ENCODE measurements at places on chromosomes 16 and 17.

DNA sequence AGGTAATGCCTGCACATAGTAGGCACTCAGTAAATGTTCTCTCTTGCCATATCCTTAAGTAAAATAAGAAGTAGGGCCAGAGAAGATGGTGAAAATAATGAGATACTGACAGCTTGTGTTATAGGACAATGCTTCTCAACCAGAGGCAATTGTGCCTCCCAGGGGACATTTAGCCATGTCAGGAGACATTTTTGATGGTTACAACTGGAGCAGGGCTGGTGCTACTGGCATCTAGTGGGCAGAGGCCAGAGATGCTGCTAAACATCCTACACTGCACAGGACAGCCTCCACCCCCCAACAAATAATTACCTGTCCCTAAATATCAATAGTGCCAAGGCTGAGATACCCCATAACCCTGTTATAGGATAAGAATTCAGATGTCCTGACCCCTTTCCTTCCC, 1.7 kb downstream of the RAD51D start:
- DNase-seq, result no peak

DNA sequence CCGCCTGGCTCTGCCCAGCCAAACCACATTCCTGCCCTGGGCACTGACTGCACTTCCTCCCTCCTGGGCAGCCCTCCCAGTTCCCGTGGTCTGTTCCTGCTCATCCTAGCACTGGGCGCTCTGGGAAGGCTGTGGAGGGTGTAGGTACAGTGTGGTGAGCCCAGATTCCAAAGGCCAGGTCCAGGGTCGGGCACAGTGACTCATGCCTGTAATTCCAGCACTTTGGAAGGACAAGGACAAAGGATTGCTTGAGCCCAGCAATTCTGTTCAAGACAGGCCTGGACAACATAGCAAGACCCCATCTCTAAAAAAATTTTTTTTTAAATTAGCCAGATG, 30.6 kb downstream of the C16orf74 start:
- no peak for DNase-seq

DNA sequence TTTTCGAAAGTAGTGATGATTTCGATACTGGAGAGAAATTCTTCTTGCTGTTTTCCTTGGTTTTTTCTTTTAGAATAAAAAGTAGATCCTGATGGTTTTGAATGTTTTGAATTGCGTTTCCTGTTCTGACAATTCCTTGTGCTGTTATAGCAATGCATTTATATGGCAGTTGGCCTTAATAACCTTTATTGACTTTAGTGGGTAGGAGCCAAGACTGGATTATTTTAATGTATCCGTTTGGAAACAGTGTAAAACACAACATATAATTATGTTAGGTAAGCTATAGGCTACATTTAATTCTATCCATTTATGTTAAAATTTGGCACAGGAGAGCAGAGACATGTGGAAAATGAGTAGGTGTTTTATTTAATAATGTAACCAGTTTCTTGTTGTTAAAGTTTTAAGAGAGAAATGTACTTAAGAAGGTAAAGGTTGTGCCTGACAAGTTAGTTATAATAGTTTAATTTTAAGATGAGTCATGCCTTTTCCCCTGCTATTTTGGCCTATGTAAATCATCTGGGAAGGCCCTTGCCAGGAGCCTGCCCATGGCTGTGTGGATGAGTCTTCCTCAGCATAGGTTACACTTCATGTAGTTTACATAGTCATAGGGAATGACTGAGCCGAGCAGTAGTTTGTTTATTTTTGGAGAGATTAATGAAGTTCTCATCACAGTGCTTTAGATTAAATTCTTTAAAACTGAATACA, 189.9 kb downstream of the FTO start:
- no peak for DNase-seq

GRCh38 chr17:869086-869485, 86.9 kb downstream of the MRM3 start:
- no peak for DNase-seq

GRCh38 chr16:82874672-82875071, 247.9 kb downstream of the CDH13 start:
- no peak for DNase-seq

GRCh38 chr17:69057280-69057679, 3.4 kb downstream of the ABCA9 start:
- no peak for DNase-seq

DNA sequence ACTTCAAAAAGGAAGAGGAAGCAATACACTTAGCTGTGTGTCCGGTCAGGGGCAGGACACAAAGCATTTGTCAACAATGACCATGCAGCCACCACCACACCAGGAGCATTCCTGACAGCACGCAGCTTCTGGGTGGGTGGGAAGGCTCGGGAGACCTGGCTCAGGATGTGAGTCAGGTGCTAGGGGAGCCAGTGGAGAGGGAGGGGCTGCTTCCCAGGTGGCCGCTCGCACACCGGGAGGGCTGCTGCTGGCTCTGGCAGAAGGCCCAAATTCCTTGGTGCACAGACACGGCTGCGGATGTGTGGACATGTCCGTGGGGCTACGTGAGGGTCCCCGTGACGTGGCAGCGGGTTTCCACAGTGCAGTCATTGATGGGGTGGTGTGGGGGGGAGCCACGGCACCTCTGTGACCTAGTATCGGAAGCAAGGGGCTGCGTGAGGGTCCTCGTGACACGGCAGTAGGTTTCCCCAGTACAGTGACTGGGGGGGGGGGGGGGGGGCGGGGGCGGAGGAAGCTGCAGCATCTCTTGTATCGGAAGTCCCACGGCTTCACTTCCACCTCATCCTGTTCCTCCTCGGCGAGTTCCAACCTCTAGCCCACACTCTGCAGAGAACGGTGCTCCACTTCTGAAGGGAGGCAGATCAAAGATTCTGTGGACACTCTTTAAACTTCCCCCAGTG, 112.8 kb downstream of the ZNF778 start:
- DNase-seq, result peak; percentile 42

DNA sequence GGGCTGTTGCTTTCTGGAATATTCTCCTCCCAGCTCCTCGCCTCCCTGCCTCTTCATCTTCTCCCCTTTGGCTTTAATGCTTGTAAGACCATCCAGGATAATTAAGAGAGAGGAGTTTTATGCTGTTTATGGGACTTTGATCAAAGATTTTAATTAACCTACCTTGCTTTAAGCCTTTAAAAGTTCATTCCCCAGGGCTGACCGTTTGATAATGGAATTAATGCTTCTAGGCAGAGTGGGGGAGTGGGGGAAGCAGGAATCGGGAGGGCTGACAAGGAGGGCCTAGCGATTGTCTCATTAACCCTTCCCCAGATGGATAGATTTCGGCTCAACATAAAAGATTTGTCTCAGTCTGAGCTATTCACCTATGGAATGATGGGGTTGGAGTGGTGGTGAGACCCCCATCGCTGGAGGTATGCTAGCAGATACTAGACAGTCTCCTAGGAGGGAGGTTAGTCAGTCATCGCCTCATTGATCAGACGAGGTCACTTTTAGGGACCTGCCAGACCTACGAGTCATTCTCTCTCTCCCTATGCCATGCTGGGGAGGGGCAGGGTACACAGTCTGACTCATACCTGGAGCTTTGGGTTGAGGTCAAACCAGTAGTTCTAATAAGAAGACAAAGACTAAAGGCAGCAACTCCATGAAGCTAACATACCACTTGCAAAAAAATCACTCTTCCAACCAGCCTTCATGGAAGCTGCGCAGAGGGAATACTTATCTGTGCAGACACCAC, 236.6 kb upstream of the NLRP1 start:
- no peak for DNase-seq

DNA sequence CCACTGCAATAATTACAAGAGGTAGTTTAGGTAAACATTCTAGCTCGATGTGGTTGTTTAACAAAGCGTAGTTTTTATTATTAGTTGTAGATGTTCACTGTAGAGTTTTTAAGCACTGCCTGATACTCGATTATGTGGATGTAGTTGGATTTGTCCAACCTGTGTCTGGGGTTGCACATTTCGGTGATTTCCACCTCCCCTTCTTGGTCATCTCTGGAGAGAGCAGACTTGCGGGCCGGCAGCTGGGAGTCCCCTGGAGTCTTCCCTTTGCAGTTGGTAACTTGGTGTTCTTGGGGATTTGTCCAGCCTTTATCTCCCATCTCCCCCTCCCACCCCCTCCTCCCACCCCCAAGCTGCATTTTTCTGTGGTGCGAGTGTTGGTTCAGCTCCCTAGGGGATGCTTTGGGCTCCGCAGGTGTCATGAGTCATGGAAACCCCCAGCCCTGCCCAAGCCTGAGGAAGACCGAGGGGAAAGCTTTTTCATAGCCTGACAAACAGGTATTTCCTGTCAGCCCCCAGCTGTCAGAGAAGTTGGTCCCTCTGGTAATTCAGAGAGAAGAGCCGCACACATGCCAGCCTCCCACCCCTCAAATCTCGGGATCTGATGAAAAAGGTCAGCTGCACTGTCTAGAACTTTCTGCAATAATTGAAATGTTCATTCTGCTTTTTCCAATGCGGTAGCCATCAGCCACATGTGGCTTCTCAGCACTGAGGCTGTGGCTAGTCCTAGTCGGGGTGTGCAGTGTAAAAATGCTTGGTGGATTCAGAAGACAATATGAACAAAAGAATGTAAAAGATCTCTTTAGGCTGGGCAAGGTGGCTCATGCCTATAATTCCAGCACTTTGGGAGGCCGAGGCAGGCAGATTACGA, 50.3 kb downstream of the KSR1 start:
- no peak for DNase-seq

GRCh38 chr17:80696456-80696855, 151.8 kb downstream of the RPTOR start:
- DNase-seq, result no peak

DNA sequence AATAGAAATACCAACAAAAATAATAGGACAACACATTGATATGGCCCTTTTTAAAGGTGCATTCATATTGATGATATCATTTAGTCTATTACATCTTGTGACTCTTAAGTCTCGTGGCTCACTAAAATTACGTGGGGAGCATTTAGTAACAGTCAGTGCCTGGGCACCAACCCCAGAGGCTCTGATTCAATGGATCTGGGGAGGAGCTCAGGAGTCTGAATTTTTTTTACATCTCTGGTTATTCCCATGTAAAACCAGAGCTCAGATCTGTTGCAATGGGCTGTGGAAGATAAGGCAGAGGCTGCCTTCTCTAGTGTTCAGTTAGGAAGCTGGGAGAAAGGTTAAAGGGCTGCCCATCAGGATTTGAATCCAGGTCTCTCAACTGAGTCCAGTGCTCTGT, 549.9 kb upstream of the CDH5 start:
- DNase-seq, result no peak

DNA sequence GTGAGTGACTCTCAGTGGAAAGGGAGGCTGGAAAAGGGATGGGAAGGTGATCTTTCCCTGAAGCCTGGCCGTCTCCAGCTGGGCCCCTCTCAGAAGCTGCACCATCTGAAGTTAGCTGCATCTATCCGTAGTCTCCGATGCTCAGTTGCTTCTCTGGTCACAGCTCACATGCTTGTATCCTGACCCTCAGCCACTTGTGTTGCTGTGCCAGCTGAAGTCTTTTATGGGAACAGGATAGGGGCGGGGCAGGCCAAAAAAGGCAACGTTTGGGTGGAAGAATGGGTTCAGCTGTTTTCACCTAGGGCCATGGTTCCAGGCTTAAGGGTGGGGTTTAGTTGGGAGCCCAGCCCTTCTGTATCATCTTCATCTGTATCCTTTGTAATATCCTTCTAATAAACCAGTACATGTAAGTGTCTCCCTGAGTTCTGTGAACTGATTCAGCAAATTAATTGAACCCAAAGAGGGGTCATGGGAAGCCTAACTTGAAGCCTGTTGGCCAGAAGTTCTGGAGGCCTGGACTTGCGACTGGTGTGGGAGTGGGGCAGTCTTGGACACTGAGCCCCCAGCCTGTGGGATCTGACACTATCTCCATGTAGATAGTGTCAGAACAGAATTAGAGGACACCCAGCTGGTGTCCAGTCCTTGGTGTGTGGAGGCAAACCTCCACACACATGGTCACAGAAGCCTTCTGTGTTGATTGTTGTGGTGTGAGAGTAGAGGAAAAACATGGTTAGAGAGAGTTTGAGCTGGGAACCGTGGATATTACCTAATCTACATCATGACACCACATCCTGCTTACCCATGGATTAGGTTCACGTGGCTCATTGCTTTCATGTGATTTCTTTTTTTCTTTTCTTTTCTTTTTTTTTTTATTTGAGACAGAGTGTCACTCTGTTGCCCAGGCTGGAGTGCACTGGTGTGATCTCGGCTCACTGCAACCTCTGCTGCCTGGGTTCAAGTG, 49.3 kb upstream of the FBXO47 start:
- DNase-seq, result no peak

GRCh38 chr16:87784812-87785211, 19.0 kb upstream of the KLHDC4 start:
- DNase-seq, result no peak

GRCh38 chr16:89001117-89002027, 24.4 kb upstream of the CBFA2T3 start:
- no peak for DNase-seq
